ENCODE measurements at places on chromosomes 2 and 18.

DNA sequence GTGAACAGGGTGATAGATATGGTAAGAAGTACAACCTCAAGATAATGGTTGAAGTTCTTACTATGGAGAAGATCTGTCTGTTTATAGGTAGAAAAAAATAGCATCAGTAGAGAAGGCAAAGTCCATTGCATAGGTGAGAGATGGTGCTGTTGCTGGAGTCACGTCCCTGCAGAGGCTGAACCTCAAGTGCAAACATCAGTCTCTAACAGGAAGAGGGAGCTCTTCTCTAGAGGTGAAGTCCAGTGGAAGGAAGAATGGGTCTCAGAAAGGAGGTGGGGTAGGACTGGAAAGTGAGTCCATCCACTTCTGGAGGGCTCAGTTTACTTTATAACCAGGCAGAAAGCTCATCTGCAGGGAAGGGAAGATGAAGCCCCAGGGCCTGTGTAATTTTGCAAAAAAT, 337.7 kb downstream of the MEIS1 start:
- DNase-seq: no peak

DNA sequence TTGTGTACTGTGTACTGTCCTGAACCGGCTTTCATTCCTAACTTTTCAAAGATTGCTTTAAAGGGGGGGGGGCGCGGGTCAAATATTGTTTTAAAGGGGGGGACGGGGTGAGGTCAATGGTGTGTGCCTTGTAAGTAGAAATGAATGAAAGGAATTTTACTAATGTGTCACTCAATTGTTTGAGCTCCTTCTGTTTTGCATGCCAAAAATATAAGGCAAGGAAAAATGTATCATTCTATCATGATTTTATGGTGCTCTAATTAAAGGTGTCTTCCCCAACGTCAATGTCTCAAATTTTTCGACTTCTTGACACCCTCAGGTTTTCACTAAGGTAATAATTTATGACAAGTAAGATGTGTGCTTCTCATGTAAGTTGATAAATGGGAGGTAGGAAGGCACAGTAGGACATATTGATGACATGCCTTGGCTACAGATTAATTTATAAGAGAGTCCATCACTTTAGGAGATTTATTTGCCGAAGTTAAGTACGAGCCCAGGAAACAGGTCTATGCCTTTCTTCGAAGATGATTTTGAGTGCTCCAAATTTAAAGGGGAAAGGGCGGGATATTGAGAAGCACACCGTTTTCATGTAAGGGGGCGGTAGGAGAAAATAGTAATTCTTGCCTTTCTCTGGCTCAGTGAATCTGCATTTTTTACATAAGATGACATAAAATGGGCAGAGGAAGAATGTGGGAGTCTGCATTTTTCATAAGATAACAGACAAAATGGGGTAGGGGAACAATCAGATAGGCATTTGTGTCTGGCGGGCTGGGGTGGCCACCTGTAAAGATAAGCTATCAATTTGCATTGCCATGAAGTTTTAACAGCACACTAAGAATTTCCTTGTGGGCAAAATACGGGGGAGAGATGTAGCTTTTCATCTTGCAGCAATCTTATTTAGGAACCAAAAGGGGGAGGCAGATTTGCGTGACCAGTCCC, 1.2 kb upstream of the TRAPPC8 start:
- DNase-seq: no peak

GRCh38 chr18:47501946-47502345, 250.5 kb upstream of the SKOR2 start:
- no peak for DNase-seq

GRCh38 chr2:71796174-71796593, 342.8 kb downstream of the DYSF start:
- DNase-seq: no peak

DNA sequence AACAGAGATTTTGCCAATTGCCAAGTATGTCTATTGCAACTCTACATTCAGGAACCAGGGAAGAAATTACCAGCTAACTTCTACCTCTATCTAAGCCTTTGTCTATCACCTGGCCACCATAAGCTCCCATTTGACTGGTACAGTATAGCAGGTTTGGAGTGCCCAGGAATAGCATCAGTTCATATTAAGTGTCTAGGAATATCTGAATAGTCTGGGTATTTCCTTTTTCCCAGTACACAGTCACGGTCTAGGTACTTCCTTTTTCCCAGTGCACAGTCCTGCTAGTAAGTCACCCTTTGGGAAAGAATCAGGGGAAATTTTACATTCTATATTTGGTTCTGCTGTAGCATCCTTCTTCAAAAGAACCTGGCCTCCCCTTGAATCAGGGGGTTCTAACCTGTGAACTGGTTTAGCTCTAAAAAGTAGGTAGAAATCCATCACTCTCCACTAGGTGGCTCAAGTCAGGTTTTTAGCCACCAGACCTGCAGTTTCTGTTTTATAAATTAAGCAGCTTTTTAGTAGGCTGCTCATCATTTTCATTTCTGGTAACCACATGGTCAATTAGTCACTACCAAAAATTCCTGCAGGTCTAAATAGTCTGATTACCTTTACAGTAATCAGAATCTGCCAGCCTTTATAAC, 49.3 kb upstream of the DNAJC10 start:
- peak; percentile 31 for DNase-seq

DNA sequence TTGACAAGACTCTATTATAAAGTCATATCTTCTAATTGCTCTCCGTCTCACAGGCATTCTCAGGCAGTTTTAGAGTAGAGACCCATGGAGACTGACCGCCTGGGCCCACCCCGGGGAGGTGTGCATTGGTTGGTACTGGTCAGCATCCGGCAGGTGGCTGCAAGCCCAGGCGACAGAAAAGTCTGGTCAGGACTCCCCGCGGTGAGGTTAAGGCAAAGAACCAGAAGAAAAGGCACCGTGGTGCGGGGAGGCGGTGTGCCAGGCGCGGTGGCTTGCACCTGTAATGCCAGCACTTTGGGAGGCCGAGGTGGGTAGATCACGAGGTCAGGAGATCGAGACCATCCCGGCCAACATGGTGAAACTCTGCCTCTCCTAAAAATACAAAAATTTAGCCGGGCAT, 32.5 kb downstream of the AMER3 start:
- no peak for DNase-seq

- peak; percentile 11 for DNase-seq
Measured at GRCh38 chr2:155815851-155816250, 516.7 kb downstream of the NR4A2 start.

DNA sequence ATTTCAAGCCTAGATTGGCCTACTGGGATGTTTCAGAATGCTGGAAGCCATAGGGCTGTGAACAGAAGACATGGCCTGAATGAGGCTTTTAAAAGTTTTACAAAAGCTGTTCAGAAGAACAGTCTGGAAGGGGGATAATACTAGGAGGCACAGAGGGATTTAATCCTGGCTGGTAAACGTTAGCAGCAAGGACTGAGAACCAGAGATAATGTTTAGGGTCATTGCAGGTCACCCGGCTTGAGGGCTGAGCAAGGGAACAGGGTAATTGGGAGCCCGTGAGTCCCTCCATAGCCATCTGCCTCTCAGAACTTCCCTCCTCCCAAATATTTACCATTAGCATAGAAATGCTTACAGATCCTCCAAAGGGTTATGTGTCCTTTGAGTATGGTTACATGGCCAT, 765.4 kb downstream of the TMEM182 start:
- no peak for DNase-seq

DNA sequence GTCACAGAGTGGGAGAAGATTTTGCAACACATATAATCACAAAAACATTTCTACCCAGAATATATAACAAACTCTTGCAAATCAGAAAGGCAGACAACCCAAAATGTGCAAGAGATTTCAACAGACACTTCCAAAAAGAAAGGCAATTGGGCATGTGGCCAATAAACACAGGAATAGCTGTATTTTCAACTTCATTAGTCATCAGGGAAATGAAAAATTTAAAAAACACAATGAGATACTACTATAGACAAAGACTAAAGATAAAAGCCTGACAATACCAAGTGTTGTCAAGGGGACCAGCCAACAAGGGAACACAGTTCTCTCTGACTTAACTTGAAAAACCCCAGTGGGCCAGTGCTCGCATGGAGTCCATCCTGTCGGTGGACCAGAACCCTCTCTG, 40.5 kb downstream of the MTHFD2 start:
- no peak for DNase-seq

DNA sequence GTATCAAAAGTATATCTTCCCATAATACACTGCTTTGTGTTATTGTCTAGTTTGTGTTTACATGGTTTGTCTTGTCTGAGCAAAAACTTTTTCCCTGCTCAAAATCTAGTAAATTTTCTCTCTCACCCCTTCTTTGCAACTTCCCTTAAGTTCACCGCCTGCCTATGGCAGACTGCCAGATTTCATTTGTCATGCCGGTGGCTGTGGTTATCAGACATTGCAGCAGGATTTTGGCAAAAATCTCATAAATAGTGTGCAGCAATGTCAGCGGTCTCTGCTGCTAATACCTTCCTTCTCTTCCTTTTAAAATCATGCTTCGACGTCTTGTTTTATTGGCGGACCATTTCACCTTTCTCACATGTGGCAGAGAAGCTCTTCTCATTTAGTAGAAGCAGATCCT, 45.6 kb upstream of the TMEM178A start:
- no peak for DNase-seq

- no peak for DNase-seq
Measured at GRCh38 chr18:3150274-3150673, 69.5 kb downstream of the MYOM1 start.

GRCh38 chr2:128765811-128766210, 447.1 kb upstream of the HS6ST1 start:
- no peak for DNase-seq

DNA sequence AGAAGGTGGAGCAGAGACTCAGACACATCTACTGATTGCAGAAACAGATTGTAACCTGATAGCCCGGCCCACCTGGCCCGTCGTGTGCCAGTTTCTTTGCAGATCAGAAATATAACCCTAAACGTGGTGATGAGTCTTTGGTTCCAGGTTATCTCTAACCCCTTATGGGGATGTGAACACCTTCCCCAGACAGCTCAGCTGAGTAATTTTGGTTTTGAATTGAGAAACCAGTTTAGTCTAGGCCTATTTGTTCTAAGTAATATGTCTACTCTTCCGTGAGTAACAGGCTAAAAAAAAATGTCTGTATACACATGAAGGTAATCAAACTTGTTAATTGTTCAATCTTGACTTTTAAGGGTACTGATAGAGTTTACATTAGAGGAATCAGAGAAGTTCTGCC, 35.7 kb downstream of the RASGRP3 start:
- no peak for DNase-seq
